ENCODE measurements at places on chromosomes 2 and 18.
A peak's percentile ranks its signal among the peaks of the same experiment; 100 is the strongest.

DNA sequence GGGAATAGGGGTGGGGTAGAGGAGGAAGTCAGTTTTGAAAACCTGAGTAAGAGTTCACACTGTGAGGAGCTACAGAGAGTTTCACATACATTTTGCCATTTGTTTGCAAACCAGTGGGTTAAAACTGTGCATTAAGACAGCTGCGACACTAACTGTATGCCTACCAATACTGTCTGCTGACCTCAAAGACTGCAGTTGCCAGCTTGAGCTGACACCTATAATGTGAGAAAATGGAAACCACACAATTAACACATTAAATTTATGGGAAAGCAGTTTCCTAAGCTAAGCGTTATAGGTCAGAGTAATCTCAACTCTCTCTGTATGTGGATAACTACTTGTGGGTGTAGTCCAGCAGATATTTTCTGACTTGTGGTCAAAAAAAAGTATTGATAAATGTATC, 756.6 kb upstream of the GCFC2 start:
- H3K27ac ChIP-seq: no peak overlapping the region
- no peaks in the 10 kb centered on the region for H3K36me3 ChIP-seq
- no peaks in the 10 kb centered on the region for H3K27me3 ChIP-seq
- no peaks in the 10 kb centered on the region for H3K4me1 ChIP-seq
- no peak for DNase-seq

DNA sequence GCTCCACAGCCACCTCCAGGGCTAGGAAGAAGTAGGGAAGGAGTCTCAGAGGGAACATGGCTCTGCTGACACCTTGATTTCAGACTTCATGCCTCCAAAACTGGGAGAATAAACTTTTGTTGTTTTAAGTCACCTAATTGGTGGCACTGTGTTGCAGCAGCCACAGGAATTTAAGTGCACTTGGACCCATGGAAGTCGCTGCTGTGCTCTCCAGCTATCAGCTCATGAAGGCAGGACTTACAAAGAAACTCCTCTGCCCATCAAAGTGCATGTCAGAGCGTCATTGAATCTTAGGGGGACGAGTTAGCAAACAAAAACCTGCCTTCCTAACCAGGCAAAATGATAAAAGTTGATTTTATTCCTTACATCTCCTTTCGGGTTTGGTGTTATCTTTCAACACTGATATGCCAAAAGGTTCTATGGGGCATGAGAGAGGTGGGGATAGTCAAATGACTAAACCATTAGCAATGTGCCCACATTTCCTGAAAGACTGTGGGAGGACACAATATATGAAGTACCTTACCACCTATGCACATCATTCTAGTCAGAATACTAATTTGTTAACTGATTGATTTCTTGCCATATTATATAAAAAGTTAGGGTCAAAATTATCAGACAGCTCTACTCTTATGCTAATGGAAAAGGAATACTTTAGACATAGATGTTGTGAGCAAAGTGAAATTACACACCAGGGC, 235.8 kb upstream of the TNP1 start:
- no peak for DNase-seq
- H3K36me3 ChIP-seq: no peaks in the 10 kb centered on the region
- H3K27me3 ChIP-seq: no peaks in the 10 kb centered on the region

DNA sequence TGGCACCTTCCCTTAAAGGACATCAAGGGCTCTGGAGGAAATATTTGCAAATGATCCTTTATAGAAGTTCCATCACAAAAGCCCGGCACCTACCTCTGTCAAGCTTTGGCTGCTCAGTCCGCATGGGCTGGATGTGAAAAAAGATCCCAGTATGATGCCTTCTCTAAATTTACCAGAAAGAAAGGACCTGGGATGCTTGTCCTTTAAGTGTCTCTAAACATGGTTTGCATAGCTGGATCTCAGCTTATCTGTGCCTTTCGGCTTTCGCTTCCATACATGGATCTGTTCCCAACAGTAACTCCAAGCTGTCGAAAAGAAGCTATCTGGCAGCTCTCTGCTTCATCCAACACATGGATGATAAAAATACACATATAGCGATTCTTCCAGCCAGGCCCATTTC, 60.4 kb upstream of the SLC8A1 start:
- no peaks in the 10 kb centered on the region for H3K4me1 ChIP-seq
- no peak overlapping the region for H3K27ac ChIP-seq
- H3K36me3 ChIP-seq: no peaks in the 10 kb centered on the region
- peaks cover 36% of the 10 kb centered on the region for H3K27me3 ChIP-seq
- no peak overlapping the region for H3K4me3 ChIP-seq
- no peak for DNase-seq

DNA sequence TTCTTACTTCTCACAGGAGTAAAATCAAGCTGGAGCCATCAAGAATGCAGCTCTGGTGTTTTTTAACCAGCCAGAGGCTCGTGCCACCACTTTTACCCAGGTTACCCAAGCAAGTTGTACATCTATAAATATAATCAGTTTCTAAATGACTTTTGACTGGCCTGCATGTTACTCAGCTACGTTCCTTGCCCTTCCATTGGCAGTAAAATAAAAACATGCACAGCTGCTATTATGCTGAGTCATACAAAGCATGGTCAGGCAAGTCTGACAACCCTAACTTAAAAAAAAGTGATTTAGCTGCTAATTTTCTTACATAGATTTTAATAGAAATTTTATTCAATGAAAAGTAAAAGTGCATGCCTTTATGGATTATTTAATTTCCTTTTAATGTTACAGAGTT, 111.7 kb upstream of the CSRNP3 start:
- H3K4me3 ChIP-seq: no peak overlapping the region
- no peak overlapping the region for H3K27ac ChIP-seq
- H3K27me3 ChIP-seq: no peaks in the 10 kb centered on the region
- no peaks in the 10 kb centered on the region for H3K36me3 ChIP-seq
- DNase-seq: no peak

DNA sequence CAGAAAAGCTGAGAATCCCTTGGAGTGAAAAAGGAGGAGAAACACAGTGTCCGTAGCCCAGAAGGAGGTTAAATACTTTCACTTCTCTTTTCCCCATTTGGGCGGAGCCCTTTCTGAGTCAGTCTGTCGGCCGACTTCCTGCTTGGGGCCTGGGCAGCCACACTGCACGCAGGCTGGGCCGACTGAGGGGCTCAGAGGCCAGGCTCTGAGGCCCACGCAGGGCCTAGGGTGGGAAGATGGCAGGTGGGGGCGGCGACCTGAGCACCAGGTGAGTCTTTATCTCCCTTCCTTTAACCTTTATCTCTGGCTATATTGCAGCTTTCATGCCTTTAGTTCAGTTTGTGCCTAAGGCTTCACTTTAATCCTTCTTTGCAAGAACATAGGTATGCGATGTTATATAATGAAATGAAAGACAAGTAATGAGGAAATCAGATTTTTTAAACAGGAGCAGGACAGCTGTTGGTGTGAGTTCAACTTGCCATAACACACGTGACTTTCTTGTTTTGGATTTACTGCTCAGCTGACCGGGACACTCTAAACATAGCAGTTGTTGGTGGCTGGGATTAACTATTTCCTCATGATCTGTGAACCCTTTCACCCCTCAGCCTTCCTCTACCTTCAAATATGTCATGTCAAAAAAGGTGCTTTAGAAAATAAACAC, at the start of gene SP100:
SP100 (plus strand) TSS at position 141 of the 661 bp plus-strand sequence; CDS start at position 237, 96 bp downstream.
- H3K27ac ChIP-seq: peak within 1 kb of the TSS; percentile 53
- peak; percentile 28 for DNase-seq
- no peaks in the 10 kb centered on the region for H3K36me3 ChIP-seq
- H3K27me3 ChIP-seq: no peaks in the 10 kb centered on the region

DNA sequence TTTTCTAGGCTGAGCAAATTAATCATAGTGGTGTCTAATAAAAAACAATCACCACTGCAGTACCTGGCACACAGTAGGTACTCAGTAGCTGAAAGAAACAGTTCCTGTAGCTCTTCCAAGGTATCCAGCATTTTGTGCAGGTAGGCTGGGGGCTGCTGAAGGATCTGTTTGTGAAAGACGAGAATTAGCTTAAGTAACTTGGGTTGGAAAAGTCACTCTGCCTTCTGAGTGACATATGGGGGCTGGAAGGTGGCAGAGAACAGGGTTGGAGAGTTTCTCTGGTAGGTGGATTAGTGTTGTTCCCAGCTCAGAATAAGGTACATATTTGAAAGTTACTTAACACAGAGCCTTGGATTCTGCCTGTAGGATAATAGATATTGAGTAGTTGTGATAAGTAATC, 72.8 kb downstream of the FMNL2 start:
- no peaks in the 10 kb centered on the region for H3K27me3 ChIP-seq
- H3K4me3 ChIP-seq: no peak overlapping the region
- no peaks in the 10 kb centered on the region for H3K36me3 ChIP-seq
- H3K4me1 ChIP-seq: peaks cover 17% of the 10 kb centered on the region
- no peak for DNase-seq
- no peak overlapping the region for H3K27ac ChIP-seq

DNA sequence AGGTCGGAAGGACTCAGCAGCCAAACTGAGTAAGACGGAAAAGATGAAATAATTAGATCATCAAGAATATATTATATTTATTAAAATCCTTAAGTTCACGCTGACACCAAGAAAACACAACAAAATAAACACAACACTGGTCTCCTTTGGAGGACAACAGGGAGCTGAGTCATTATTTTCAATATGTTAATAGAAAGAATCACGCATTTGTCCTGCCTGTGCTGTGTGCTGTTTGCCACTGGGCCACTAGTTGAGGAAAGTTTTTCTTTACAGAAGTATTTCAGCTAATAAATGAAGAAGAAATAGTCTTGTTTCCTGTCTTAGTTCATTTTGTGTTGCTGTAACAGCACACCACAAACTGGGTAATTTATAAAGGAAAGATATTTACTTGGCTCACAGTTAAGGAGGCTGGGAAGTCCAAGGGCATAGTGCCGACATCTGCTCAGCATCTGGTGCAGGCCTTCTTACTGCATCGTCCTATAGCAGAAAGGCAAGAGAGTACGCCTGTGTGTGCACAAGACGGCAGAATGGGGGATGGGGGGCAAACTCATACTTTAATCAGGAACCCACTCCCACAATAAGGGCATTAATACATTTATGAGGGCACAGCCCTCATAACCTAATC, 88.0 kb downstream of the TCF7L1 start:
- H3K4me1 ChIP-seq: no peaks in the 10 kb centered on the region
- DNase-seq: no peak
- H3K4me3 ChIP-seq: no peak overlapping the region

DNA sequence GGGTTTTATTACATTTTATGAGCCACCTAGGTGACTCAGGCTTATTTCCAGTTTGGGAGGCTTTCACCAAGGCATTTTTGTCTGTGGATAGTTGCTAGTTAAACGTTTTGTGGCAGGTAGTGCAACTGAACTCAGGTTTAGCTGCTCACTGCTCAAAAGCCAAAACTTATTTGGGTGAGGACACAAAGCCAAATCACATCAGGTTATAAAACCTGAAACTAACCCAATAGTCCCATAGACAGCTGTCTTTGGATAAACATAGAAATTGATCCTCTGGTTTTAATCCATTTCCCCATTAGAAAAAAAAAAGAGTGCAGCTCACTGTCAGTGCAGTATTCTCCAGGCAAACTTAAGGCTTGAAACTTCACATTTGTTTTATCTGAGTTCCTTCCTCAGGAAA, 362.6 kb upstream of the TFPI start:
- H3K4me1 ChIP-seq: no peaks in the 10 kb centered on the region
- H3K36me3 ChIP-seq: no peaks in the 10 kb centered on the region
- no peak overlapping the region for H3K4me3 ChIP-seq
- no peak for DNase-seq
- H3K27me3 ChIP-seq: no peaks in the 10 kb centered on the region

DNA sequence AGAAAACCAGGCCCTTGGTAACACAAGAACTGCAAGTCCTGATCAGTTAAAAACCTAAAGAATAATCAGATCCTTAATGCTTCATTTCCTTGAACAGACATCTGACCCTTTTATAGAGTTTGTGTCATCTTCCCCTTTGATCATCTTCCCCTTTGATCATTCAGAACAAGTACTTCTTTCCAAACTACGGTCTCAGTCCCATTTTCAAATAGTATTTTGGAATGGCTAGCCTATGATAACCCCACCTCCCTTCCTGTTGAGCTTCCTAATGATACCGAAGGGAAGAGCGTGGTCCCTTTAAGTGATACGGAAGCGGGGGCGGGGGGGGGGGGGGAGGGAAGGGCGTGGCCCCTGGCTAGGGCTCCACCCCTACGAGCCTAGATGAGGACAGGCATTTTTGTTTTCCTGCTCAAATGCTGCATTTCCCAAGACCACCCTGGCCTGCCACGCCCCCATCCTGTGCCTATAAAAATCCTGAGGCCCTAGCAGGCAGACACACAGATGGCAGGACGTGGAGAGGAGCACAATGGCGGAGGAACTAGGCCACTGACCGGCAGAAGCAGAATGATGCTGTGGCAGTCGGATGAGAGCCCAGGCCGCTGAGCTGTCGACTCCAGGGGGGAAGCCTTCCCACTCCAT, 24.1 kb upstream of the CHRNA1 start:
- DNase-seq: peak; percentile 23
- peaks cover 10% of the 10 kb centered on the region for H3K4me1 ChIP-seq
- H3K4me3 ChIP-seq: no peak overlapping the region
- no peaks in the 10 kb centered on the region for H3K36me3 ChIP-seq
- no peaks in the 10 kb centered on the region for H3K27me3 ChIP-seq

GRCh38 chr2:46841621-46842020, 74.0 kb downstream of the MCFD2 start:
- H3K27ac ChIP-seq: no peak overlapping the region
- H3K4me1 ChIP-seq: peaks cover 6% of the 10 kb centered on the region
- H3K27me3 ChIP-seq: no peaks in the 10 kb centered on the region
- DNase-seq: no peak
- no peaks in the 10 kb centered on the region for H3K36me3 ChIP-seq

GRCh38 chr2:178250429-178250828, 56.1 kb downstream of the OSBPL6 start:
- no peak overlapping the region for H3K27ac ChIP-seq
- H3K4me1 ChIP-seq: no peaks in the 10 kb centered on the region
- DNase-seq: no peak
- no peak overlapping the region for H3K4me3 ChIP-seq

DNA sequence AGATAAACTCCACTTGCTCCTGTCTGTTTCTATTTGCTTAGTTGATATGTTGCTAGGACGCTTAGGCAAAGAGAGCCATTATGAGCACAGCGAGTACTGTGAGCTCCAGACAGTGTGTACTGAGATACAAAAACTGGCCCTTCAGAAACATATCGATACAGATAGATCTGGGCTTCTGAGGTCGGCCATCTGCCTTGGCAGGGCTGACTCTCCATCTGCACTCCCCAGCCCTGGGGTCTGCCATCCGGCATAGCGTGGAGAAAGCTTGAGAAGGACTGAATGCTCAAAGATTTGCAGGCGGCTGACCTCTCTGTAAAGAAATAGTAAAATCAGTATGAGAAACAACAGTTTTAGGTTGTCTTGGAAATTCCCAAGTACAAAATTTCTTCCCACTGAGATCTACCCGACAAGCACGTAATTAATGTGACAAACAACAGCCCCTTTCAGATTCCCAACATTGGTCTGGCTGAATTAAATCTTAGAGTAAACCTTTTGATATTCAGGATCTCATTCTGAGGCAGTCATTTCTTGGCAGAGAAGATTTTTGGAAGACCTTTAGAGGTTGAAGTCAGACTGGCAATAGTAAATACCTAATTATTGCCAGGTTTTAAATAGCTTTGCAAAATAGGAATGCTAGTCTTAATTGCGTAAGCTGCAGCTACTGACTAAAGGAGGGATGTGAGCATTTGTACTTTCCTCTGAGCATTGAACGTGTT, 127.4 kb downstream of the CHST9 start:
- no peaks in the 10 kb centered on the region for H3K36me3 ChIP-seq
- no peaks in the 10 kb centered on the region for H3K27me3 ChIP-seq
- no peak for DNase-seq
- no peak overlapping the region for H3K27ac ChIP-seq
- H3K4me3 ChIP-seq: no peak overlapping the region

- H3K27me3 ChIP-seq: no peaks in the 10 kb centered on the region
- H3K4me3 ChIP-seq: no peak overlapping the region
- no peaks in the 10 kb centered on the region for H3K4me1 ChIP-seq
- DNase-seq: no peak
- H3K36me3 ChIP-seq: no peaks in the 10 kb centered on the region
Observed at GRCh38 chr2:232882085-232882484, 12.0 kb downstream of the SNORC start.

Measured in HCT116 (cell line).